Stimulated activated CD8-positive, alpha-beta memory T cell treated with anti-CD3 and anti-CD28 coated beads, Interleukin-7, amount 100 ng/mL, for 1 hour (primary cell): ENCODE measurements at places on chromosomes 6 and 20.

- DNase-seq = no peak
These were observed 79.5 kb upstream of the QKI start for GRCh38 chr6:163335056-163335455.

GRCh38 chr6:34246249-34246562, 2.6 kb downstream of the SMIM29 start:
- no peak for DNase-seq

DNA sequence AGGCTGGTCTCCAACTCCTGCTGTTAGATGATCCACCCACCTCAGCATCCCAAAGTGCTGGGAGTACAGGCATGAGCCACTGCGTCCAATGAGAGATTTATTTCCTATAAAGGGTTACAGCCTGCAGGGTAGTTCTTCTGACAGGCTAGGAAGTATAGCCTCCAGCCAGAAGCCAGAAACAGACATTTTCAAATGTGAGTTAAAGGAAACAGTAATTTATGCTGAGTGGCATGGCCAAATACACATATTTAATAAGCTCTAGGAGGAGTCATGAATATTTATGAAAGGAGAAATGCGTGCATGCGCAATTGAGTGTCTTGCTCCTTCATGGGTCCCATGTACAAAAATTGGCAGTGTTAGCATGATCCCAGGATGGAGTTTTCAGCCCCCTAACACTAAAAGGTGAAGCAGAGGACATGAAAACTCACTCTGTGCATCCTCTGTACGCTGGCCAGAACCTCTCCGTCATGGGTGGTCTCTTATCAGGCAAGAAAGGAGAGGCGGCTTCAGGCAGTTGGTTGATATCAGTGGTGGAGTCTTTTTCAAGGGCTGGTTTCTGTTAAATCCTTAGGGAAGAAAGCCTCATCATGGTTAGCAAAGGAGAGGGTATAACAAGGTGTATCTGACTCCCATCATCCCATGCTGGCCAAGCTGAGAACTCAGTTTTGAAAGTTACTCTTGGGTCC, 21.3 kb upstream of the PDCD2 start:
- DNase-seq = no peak

DNA sequence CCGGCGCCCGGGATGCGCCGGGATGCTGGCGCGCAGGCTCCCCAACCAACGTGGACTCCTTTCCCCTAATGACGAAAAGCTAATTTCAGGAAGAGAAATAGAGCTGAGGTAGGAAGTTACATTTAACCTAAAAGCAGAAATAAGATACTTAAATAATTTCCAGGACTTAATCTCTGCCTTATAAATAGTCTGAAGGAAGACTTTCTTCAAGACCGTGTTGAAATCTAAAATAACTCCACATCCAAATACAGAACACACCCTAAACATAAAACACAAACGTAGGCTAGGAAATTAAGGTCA, 1.3 kb downstream of the ASF1A start:
- DNase-seq = no peak

- DNase-seq = no peak
These were observed 406.1 kb upstream of the HSF2 start for GRCh38 chr6:121993362-121993761.

GRCh38 chr6:45326698-45327417, 1.3 kb upstream of the RUNX2 start:
- DNase-seq = no peak

GRCh38 chr6:160519133-160519532, 144.9 kb downstream of the LPA start:
- no peak for DNase-seq

- no peak for DNase-seq
These were observed 27.8 kb upstream of the SCUBE3 start for GRCh38 chr6:35185971-35186370.

- DNase-seq = no peak
These were observed 30.9 kb upstream of the CD83 start for GRCh38 chr6:14086701-14087100.

- DNase-seq = no peak
These were observed 26.0 kb downstream of the SDCBP2 start for GRCh38 chr20:1302685-1303541.

- no peak for DNase-seq
These were observed 100.4 kb downstream of the TOX2 start for GRCh38 chr20:44014807-44015732.

DNA sequence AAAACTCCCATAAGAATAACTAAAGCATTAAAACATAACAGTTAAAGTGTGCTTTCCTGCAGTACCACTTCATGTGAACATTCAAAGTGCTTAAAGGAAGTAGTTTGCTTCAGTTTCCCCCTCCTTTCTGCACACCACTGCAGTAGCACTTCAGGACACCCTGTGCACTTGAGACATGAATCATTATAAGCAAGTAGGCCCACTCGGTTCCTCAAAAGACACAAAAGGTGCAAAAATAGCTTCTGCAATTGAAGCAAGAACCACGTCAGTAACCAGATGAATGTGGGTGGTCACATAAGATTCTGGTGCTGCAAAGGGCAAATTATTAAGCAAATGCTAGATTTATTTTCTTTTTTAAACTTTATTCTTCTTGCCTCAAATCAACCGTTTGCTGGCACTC, 160.6 kb downstream of the HIVEP2 start:
- DNase-seq = no peak

DNA sequence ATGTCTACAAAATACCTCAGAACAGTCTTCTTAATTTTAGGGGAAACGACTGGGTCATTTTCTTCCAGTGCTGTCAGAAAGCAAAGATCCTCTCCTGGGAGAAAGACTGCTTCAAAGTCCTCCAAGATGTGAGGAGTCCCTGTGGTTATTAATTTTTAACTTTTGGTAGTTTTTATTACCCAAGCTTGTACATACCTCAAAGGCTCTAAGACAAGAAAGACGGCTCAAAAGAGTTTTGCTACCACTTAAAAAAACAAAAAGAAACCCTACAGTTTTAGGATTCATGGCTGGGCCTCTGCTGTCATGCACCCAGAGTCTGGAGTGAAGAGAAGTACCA, 56.1 kb upstream of the APCDD1L start:
- DNase-seq = no peak

GRCh38 chr20:16113736-16114135, 459.5 kb downstream of the KIF16B start:
- no peak for DNase-seq

- DNase-seq = no peak
These were observed 636.3 kb downstream of the UTRN start for GRCh38 chr6:144921206-144921975.

DNA sequence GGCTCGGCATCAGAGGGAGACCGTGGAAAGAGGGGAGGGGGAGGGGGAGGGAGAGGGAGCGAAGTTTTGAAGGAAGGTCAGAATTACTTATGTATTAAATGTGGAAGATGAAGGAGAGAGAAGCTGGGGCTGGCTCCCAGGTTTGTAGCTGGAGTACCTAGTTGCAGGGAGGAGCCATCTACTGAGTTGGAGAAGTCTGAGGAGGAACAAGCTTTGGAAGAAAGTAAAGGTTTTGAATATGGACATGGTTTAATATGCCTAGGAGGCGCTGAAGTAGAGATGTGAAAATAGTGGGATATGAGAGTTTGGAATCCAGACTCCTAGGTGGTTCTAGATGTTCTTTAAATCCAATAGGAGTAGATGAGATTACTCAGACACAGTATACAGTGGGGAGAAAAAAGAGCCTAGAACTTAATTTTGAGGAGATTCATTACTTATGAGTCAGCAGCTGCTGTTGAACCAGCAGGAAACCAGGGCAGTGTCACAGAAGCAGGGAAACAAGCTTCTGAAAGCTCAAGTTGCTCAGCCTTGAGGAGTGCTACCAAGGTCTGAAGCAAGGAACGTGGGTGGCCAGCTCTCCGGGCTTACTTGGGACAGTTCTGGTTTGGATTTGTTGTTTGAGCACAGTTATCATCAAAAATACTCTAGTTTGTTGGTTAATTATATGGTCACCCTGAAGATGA, 149.3 kb downstream of the UTRN start:
- DNase-seq = no peak

DNA sequence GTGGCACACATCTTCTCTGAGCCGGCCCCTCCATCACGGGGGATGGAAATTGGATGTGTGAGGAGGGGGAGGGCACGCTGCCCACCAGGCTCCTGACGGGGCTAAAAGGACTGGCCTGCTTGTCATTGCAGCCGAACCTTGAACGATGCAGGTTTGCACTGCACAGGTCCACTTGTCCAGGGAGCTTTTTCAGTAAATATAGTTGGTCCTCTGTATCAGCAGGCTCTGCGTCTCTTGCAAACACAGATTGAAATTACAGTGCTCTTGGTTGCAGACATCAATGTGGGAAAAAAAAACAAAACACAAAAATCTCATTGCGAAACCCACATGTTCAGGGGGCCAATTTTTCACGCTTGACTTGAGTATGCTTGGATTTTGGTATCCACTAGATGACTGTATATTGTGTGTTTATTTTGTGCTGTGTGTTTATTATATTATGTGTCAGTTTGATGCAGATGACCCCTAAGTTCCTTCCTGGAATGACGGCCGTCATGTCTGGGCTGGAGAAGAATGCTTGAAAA, 29.2 kb downstream of the ERMARD start:
- DNase-seq = no peak
